CD4-positive, alpha-beta T cell treated with Interleukin-1 beta for 1 hour (primary cell): ENCODE measurements at places on chromosomes 16 and 17.

DNA sequence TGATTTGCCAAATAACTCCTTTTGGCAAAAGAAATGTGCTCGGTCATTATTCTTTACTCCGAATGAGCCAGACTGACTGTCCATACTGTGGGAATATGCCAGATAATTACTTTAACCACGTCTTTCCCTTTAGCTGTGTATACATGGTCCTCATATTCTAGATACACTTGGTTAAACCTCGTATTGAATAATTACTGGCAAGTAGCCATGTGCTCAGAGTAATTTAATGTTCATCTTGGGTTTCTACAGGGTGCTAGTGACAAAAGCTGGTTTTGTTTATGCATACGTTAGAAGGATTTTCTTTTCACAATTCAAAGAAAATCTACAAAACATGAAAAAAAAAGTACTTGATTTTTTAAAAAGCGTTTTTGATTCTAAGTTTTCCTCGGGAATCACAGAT is 540.3 kb downstream of the KCNJ2 start:
- DNase-seq, result no peak

- DNase-seq, result peak; percentile 49
These were observed 139.4 kb downstream of the CCDC182 start for GRCh38 chr17:57605675-57606105.

DNA sequence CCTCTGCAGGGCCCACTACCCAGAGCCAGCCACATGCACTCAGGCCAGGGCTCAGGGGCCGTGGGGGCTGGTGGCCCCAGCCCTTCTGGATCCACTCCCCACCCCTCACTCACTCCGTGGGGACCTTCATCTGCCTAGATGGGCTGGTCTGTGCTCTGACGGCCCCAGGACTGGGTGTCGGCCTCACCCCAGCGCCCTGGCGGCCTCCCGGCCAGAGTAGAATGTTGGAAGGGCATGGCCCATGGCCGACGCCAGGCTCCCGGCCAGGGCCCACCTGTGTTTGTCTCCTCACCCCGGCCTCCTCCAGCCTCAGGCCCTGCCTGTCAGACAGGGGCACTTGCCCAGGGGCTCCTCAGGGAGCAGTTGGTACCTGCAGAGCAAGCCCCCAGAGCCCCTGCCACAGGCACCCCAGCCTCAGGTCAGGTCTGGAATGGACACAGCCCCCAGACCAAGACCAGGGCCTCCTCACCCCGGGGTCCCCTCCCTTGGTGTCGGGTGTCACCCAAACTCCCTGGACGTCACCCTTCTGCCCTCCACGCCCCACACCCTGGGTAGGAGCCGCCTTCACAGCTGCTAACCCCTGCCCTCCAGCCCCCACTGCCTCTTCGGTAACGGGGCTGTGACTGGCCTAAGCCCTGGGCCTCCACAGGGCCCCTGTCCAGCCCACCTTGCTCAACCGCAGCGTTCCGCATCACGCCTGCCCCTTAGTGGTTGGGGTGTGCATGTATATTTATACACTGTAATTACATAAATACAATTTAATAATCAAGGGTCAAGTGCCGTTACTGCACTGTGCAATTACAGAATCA is 3.0 kb upstream of the CDH15 start:
- no peak for DNase-seq

GRCh38 chr17:45172541-45173286 is 11.0 kb downstream of the HEXIM2 start:
- DNase-seq, result peak; percentile 60

DNA sequence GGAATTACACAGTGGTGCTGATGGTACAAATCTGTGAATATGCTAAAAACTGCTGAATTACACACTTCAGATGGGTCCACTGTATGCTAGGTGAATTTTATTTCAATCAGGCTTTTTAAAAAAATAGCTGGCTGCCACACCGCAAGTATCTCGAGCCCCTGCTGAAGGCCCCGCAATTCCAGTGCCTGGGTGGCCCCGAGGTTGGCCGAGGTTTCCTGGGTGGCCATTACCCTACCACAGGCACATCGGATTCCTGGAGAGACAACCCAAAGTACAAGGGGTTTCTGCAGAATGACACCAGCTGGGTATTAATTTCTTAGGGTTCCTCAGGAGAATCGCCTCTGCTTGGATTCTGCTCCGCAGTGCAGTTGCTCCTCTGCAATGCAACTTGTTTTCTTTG is 127.8 kb downstream of the C16orf95 start:
- no peak for DNase-seq

GRCh38 chr17:3946711-3947235 is 17.5 kb downstream of the ATP2A3 start:
- DNase-seq, result no peak

DNA sequence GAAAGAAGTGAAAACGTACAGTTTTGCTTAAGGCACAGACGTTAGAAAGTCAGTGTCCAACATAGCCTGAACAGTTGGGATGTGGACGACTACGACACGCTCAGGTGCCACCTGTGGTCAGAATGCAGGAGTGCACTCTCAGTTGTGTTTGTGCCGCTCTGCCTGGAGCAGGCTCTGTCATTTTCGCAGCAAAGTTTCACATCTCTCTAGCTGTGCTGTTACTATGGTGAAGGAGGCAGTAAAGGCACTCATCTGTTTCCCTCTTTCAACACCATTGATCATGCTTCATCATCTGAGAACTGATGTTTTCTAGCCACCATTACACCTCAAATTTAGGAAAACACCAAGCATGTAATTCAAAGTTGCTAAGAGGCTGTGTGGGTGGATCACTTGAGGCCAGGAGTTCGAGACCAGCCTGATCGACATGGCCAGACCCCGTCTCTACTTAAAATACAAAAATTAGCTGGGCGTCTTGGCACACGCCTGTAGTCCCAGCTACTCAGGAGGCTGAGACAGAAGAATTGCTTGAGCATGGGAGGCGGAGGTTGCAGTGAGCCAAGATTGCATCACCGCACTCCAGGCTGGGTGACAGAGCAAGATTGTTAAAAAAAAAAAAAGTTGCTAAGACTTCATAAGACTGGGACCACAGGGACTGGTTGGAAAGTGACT is 44.9 kb upstream of the DNAJA2 start:
- peak; percentile 74 for DNase-seq

DNA sequence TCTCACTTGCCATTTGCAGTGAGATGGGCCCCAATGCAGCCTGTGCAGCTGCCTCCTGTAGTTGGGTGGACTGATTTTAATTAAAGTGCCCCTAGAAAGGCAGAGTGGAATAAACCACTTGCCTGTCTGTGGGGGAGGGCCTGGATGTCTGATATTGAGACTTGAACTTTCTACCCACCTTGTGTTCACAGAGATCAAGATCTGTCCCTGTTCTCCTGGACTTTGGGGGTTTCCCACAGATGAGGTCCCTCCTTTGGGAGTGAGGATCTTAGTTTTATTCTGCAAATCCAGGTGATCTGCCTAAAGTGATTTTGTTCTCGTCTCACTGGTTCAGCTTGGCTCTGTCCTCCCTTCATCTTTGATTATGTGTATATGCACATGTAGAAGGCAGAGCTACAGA is 7.7 kb upstream of the DHRS13 start:
- DNase-seq, result no peak

DNA sequence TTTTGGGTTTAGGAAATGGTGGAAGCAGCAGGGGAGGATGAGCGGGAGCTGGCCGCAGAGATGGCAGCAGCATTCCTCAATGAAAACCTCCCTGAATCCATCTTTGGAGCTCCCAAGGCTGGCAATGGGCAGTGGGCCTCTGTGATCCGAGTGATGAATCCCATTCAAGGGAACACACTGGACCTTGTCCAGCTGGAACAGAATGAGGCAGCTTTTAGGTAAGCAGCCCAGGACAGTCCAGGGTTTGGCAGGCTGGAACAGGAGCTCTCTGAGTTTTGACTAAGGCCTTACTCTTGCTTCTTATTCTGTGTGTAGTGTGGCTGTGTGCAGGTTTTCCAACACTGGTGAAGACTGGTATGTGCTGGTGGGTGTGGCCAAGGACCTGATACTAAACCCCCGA is 41.4 kb downstream of the SF3B3 start:
- no peak for DNase-seq

DNA sequence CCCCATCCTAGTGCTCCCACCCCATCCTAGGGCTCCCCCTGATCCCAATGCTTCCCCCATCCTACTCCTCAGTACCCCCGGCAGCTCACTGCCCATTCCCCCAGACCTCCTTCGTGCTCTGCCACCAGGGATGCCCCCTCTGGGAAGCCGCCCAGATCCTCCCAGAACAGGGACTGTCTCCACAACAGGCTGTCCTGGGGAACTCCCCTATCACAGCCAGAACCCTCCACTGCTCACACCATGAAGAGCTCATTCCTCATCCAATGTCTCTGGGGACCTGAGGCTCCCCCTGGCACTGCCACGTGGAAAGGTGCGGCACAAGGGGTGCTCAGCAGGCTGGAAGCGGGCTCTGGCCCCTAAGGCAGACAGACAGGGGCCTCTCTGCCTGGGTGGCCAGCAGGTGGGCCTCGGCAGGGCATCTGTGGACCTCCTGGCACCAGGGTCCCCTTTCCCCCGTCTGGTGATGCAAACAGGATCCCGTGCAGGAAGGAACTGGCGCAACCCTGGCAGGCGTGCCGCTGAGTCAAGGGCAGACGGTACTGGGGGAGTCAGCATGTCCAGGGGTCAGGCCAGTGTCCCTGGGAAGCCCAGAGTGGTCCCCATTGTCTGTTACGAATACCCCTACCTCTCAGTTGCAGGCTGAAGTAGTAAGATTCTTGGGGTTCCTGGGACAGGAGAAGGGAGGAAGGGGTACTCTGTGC is 14.8 kb upstream of the PVALEF start:
- peak; percentile 73 for DNase-seq

DNA sequence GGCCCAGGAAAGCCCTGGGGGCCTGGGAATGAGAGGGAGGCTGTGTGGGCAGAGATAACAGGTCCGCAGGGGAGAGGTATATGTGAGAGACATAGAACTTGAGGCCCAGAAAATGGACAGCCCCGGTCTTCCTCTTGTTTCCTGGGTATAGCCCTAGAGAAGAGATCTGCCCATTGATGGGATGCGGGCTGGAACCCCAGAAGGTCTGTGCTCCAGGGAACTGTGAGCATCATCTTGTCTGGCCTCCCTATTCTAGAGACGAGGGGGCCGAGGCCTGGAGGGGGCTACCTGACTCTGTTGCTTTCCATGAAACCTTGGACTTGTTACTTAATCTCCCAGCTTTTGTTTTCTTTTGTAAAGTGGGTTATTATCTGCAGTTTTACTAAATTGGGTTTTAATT is 53.9 kb downstream of the NKD1 start:
- no peak for DNase-seq

- no peak for DNase-seq
These were observed 13.3 kb upstream of the COG7 start for GRCh38 chr16:23466162-23466885.

DNA sequence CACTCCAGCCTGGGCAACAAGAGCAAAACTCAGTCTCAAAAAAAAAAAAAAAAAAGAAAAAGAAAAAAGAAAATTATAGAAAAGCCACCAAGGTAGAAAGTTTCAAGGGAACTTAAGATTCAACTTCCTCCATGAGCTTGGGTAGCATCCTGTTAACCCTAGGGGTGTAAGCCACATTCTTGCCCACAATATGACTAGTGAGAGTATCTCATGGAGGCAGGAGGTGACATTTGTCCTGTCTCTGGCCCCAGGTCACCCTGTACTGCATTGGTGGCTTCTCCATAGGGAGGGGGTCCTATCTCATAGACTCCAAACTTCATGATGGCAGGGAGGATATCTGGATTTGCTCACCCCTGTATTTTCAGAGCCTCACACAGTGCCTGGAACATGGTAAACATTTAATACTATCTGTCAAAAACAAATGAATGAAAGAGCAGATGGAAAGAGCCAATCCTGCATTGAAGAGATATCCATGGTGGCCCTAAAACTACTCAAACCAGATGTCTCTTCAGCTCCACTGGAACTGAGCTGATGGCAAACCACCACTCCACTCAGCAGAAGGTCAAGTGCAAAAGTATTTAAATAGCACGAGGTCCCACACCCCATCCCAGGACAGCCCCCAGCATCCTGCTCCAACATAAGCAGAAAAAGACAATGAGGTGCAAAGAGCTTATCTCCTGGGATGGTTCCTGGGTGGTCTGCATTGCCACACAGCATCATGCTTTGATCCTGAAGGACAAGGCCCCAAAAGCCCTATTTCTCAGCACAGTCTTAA is 50.3 kb downstream of the EMP2 start:
- DNase-seq, result no peak

DNA sequence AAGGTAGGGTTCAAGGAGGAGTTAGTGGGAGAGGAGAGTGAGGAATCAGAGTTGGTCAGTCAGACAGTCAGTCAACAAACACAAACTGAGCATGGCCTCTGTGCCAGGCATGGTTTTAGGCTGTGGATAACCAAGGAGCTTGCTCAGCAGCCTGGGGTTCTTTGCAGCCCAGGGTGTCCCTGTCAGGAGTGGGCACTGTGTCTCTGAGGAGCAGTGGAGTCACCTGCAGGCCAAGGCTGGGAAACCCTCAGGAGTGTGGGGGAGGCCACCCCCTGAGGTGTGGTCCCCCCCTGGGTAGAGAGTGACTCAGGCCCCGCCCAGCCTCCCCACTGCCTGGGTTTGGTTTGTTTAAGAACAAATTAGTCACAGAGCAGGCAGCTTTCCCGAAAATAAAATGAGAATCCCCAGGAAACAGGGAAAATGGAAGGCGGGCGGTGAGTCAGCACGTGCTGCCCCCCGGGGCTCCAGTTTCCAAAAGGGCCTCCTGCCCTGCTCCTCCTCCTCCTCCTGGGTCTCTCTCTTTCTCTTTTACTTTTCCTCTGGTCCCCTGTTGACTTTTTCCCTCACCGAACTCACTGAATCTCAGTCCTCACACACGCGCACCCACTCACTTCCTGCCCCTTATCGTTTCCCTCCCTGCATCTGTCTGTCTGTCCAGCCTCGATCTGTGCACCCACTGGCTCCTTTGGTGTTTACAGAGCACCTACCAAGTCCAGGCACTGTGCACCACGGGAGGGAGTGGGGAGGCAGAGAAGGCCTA is 44.3 kb downstream of the SOCS3 start:
- DNase-seq, result no peak

- no peak for DNase-seq
These were observed 8.4 kb upstream of the PPP1R1B start for GRCh38 chr17:39618246-39618913.

DNA sequence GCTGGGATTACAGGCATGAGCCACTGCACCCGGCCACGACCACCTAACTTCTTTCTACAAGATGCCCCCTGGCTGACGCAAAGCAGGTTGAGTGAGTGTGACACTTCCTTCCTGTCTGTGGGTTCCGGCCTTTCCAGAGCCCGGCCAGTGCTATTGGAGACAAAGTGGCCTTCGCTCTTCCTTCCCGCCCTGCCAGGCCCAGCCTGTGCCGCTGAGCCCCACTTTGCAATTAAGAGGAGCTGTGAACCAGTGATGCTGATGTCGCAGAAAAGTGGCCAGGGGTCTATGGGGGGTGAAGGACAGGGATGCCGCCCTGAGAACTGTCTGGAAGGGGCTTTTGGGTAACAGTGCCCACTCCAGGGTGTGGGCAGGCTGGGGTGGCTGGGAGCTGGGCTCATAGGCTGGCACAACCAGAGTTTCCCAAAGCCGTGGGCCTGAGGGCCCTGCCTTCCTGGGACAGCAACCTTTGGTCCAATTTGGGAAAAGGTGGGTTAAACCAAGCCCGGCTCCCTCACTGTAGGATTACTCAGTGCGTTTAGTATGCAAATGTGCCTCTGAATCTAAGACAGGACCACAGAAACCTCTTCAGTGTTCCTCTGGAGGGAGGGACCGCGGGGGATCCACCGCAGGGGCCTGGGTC is 174.9 kb downstream of the SEC14L1 start:
- DNase-seq, result no peak

- DNase-seq, result no peak
These were observed 191.5 kb upstream of the MAF start for GRCh38 chr16:79792076-79792475.
